ENCODE measurements at places on chromosomes 1 and 21.

DNA sequence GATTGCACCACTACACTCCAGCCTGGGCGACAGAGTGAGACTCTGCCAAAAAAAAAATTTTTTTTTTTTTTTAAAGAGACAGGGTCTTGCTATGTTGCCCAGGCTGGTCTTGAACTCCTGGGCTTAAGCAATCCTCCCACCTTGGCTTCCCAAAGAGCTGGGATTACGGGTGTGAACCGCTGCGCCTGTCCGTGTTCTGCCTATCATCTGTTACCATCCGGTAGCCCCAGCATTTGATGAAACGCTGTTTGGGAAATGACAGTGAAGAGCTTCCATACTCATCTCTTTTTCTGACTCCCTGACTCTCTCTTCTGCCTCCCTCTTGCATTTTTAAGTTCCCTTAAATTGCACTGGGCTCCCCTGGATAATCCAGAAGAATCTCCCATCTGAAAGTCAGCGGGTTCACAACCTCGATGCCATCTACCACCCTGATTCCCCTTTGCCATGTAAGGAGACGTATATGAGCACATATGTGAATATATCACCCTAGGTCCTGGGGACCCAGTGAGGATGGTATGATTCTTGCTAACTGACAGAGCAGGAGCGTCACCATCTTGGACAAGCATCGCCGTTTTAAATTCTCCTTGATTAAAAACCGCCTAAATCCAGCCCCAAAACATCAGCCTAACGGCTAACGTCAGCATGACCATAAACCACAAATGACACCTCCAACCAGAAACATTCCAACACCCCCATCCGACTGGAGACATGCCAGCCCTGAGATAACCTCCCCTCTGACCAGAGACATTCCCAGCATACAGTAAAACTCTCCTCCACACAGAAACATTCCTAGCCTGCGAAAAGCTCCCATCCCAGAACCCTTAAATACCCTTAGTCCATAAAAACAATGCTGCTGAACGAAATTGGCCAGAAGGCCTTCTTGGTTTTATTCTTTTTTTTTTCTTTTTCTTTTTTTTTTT, 12.4 kb downstream of the TNFRSF8 start:
- no peak for DNase-seq

- no peak for DNase-seq
Measured at GRCh38 chr1:235857756-235858155, 8.9 kb downstream of the LYST start.

GRCh38 chr1:118366286-118366685, 181.3 kb upstream of the SPAG17 start:
- no peak for DNase-seq

DNA sequence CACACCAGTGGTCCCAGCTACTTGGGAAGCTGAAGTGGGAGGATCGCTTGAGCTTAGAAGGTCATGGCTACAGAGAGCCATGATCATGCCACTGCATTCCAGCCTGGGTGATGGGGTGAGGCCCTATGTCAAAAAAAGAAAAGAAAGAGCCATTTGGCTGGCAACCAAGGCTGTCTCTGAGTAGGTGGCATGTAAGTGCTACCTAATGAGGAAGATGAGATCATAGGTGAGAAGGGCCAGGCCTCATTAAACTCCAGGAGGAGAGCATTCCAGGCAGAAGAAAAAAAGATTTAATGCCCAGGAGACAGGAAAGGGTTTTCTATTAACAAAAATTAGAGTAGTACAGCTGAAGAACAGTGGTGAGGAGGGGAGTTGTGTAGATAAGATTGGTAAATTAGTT, 103.4 kb upstream of the ZNF678 start:
- DNase-seq, result no peak

DNA sequence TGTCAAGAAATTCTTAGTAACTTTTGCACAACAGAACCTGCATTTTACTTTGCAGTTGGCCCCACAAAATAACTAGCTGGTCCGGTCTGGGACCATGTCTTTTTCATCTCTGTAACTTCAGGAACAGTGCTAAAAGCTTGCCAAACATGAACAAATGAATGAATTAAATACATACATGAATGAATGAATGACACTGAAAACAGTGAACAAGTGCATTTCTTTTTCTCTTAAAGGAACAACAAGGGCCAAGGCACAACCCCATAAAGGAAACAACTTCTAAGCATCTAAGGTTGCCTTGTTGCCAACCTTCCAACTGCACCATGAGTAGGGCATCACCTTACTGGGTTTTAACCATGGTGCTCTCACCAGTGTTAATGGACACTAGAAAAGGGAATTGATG, 534.4 kb upstream of the PKN2 start:
- no peak for DNase-seq

DNA sequence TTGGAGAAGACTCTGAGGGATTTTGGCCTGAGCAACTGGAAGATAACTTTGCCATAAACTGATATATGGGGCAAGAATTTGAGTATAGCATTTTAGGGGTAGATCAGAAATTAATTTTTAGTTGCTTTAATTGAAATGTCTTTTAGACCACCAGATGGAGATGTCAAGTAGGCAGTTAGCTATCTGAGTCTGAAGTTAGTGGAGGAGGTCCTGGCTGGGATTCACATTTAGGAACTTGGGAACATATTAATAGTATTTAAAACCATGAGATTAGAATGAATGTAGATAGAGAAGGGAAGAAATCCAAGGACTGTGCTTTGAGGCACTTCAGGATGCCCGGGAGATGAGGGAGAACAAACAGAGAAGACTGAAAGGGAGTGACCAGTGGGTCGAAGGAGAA, 32.6 kb downstream of the SLC44A3 start:
- no peak for DNase-seq
